Bone marrow (tissue), 2 donors: ENCODE measurements at places on chromosomes 1 and 21.

GRCh38 chr21:15749082-15749860 is 19.5 kb downstream of the USP25 start:
- no peak for DNase-seq

- peak; percentile 23 for DNase-seq
Measured at GRCh38 chr1:11749203-11749689, 12.7 kb upstream of the C1orf167 start.

DNA sequence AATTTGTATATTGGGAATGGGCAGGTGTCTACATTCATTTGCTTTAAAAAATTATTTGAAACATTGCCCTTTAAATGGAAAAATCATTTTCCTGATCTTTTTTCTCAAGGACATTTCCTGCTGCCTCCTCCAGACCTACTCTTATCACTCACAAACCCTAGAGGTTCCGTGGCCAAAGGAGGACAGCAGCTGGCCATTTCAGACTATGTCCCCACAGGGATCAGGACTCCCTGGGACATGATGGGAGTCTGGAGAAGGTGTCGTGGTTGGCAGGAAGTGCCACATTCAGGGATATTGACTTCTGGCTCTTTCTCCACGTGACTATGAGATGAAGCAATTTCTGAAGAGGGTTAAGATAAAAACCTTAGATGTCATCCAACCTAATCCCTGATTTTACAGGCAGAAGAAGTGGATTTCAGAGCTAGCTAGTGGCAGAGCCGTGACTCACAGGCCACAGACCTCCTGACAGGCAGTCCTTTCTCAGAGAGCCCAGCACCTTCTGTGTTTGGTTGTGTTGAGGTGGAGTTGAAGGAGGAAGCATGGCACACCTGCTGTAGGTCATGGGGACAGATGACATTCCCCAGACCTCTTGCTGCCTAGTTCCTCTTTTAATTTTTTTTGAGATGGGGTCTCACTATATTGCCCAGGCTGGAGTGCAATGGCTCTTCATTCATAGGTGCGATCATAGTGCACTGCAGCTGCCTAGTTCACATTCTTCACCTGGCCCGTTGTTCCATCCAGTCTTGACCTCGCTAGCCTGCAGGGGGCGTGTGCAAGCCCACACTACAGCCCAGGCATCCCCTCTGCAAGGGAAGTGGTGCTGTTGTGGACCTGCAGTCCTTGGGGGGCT is 25.5 kb upstream of the IL10 start:
- no peak for DNase-seq

- no peak for DNase-seq
Measured at GRCh38 chr21:46160907-46161632, 5.7 kb upstream of the FTCD start.

DNA sequence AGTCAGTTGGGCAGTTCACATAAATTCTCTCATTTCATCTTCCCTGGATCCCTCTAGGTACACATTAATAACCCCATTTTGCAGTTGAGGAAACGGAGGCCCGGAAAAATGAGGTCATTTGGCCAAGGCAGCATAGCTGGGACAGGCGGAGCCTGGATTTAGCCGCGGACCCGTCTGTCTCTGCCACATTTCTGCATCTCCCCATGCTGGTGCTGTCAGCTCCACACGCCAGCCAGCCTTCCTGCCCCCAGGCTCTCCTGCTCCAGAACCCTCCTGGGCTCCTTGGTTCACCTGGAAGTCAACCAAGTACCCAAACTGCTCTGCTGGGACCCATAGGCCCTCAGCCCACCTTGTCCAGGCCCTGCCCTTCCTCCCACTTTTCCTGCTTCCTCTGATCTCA is 7.6 kb downstream of the FOXO6 start:
- DNase-seq: no peak

GRCh38 chr1:224333309-224333926 is 3.4 kb upstream of the NVL start:
- DNase-seq: peak; percentile 86
